Endothelial cell of umbilical vein (primary cell): ENCODE measurements at places on chromosomes 1 and 21. TPM values are rescaled to one million over a fixed set of nuclear protein-coding genes. Genes with fewer than 3 reads are reported as not detected.

Gene SH2D2A
- total RNA-seq, result 1.1 and 1.8 TPM in 2 replicates

Gene CLIC6
- total RNA-seq, result not detected in 2 replicates

Gene TP73
- 0.15 TPM in 1 of 2 replicates, not detected in the other for total RNA-seq

Gene MXRA8
- total RNA-seq, result 0.37 and 0.82 TPM in 2 replicates

Gene CENPF
- total RNA-seq, result 66.2 and 72.9 TPM in 2 replicates

Gene TRIM63
- not detected in 2 replicates for total RNA-seq

Gene CHIT1
- total RNA-seq, result not detected in 2 replicates

GRCh38 chr1:49331066-49331852 lies 554.6 kb upstream of the BEND5 start:
- DNase-seq, result no peak

- no peak for DNase-seq
Observed at GRCh38 chr1:214396330-214396729, 115.4 kb downstream of the SMYD2 start.

DNA sequence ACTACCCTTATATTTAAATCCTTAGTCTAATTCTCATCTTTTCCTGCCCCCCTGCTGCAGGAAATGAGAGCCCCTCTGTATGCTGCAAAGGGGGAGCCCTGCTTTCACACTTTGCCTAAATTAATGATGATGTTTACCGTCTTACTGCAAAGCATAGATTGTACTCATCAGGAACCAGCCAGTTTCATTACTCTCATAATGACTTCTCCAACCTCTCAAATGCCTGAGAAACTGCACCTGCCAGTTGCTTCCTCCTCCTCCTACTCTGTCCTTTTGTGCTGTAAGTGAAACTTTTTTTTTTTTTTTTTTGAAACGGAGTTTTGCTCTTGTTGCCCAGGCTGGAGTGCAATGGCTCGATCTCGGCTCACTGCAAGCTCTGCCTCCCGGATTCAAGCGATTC lies 101.7 kb downstream of the ADSS2 start:
- DNase-seq, result no peak

DNA sequence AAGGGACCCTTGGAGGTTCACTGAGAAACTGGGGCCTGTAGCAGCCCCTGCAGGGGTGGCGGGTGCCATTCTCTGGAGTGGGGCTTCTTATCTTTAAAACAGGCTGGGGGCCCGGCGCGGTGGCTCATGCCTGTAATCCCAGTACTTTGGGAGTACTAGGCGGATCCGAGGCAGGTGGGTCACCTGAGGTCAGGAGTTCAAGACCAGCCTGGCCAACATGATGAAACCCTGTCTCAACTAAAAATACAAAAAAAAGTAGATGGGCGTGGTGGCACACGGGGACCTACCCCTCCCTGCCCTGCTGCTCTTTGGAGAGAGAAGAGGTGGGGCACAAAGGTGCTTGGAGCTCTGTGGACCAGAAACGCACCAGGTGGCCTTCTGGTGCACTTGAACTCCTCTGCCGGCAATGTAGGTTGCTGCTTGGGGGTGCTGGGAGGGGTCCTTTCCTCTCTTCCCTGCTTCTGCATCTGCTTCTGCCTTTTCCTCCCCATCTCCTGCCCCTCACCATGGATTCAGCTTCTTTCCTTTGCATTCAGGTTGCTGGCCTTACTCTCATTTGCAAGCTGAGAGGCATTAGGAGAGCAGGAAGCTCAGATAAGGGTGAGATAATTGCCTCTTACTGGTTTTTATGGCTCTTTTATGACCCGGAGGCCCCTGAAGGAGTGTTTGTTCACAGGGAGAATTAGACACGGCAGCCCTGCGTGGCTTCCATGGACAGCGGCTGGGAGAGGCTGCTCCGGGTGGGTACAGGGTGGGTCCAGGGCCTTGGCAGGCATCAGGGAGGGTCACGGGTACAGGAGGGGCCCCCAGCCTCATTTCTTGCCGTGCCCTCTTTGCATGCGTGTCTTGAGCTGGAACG lies 57.4 kb downstream of the ARHGEF10L start:
- DNase-seq, result no peak

DNA sequence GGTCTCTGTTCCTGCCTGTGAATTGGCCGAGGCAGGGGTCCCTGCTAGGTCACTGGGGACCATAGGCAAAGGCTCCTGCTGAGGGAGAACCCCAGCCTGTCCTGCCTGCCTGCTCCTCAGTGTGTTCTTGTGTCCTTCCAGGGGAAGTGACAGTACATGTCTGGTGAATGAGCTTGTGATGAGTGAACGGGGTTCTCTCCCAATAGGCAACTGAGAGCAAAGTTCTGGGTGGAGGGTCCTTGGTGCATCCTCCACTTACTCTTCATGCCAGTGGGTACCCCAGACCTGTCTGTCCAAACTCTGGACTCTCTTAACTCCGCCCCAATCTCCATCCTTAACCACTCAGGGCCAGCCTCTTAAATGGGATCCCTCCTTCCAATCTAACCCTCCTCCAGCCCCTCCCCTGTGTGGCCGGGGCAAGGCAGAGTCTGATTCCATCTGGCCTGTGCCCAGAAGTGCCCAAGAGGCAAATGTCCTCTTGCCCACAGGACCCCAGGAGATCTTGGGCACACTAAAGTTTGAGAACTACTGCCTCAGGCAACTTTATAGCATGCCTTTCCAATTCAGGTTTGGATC lies 2.0 kb downstream of the XKR8 start:
- DNase-seq, result no peak

- no peak for DNase-seq
Observed at GRCh38 chr1:234281826-234282489, 91.3 kb upstream of the COA6 start.

- peak; percentile 87 for DNase-seq
Observed at GRCh38 chr1:20732588-20733359, at the start of gene SH2D5. Gene SH2D5 (minus strand): TSS chr1:20732703. CDS start chr1:20728044, 4,659 bp downstream.

DNA sequence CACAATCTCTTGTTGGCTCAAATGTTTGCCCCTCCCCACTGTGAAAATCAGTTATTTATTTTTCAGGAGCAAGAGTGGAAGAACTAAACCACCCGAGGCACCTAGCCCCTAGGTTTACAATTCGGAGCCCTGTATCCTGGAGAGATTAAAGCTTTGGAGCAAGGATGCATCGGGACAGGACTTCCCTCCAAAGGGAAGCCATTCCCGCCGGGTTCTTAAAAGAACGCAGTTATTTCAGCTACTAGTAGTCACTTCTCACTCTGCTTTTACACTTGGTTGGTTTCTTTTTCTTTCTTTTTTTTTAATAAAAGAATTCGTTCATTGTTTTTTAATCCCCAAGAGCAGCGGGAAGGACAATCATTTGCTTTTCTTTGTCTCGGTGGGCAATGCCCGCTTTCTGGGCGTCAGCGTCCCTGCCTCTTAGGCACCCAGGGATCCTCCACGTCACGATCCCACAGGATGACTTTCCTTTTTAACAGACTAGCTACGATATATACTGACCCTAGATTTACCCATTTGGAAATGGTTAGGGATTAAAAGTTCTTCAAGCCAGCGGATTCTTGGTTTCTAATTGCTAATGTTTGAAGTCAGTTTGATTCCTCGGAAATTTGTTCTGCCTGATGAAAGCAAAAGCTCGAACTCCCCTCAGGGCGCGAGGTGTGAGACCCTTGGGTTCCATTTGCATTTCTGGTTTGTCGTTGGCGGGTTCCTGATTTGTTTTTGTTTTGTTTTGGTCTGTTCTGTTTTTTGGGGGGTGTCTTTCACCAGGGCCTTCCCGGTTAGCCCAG lies 9.0 kb downstream of the TBX15 start:
- no peak for DNase-seq
